ENCODE measurements at places on chromosomes 1 and 21.

DNA sequence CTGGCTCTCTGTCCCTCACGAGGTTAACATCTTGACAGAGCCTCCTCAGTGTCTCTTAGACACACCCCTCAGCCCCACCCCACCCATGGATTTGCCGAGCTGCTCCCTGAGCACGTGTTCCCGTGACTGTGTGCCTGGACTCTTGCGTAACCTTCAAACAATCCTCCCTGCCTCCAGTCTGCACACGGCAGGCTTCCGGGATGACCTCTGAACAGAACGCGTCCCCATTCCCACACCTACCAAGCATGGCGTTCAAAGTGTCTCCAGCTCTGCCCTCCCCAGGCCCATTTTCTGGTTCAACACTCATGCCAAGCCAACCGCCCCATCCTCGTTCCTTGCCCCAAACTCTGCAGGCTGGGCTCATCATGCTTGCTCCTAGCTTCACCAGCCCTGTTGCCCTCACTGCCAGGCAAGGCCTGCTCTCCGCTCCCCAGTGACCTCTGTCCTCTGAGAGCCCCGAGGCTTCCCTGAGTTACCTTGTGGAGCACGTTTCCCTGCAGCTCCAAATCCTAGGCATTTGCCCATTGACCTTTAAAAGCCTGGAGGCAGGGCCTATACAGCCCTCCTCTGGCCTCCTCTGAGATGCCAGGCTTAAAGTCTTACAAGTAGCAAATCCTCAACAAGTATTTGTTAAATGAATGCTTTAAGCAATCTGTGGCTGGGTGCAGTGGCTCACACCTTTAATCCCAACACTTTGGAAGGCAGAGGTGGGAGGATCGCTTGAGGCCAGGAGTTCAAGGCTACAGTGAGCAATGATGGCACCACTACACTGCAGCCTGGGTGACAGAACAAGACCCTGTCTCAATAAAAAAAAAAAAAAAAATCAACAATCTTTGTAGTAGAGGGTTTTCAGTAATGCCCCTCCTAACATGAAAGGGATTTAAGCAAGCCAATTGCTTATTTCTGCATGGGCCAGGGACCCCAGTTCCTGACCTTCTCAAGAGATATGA, 5.0 kb downstream of the AGT start:
- DNase-seq, result no peak

- no peak for DNase-seq
Measured at GRCh38 chr1:40620586-40621210, 44.8 kb downstream of the RIMS3 start.

- DNase-seq, result no peak
Measured at GRCh38 chr1:6512908-6513280, 21.4 kb upstream of the PLEKHG5 start.

DNA sequence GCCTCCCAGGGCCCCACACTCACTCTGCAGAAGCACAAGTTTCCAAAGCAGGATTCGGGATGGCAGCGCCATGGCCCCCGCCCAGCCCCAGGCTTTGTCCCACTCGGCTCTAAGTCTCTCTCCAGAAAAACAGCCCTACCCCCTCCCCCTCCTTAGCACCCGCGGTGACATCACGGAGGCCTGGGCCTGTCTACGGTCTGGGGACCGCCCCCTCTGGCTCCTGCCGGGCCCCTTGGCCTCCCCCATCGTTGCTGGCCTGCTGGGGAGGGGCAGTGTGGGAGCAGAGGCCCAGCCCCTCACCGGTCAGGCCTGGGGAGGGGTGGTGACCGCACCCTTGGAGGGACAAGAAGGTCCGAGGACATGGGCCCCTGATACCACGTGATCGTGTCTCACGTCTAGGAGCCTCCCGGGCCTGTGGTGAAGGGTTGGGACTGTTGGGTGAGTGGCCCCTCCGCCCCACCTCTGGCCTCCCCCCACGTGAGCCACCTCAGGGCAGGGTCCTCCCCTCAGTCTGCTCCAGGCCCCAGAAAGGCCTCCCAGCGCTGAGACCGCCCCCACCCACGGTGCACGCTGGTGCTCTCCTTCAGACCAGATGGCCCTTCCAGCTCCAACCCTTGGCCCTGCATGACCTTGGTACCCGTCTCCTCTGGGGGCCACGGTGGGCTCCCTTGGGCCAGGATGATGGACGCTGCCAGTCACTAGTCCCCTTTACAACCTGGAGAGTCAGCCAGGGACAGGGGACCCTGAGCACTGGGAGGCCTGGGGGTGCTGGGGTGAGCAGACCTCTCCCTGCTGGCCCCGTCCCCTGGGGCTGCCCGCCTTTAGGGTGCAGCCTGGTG, at the start of gene MXRA8:
Gene MXRA8, minus strand, starts transcription at position 123 of the 839 bp plus-strand sequence. Its CDS starts 51 bp downstream, at position 72.
- DNase-seq, result peak; percentile 94

DNA sequence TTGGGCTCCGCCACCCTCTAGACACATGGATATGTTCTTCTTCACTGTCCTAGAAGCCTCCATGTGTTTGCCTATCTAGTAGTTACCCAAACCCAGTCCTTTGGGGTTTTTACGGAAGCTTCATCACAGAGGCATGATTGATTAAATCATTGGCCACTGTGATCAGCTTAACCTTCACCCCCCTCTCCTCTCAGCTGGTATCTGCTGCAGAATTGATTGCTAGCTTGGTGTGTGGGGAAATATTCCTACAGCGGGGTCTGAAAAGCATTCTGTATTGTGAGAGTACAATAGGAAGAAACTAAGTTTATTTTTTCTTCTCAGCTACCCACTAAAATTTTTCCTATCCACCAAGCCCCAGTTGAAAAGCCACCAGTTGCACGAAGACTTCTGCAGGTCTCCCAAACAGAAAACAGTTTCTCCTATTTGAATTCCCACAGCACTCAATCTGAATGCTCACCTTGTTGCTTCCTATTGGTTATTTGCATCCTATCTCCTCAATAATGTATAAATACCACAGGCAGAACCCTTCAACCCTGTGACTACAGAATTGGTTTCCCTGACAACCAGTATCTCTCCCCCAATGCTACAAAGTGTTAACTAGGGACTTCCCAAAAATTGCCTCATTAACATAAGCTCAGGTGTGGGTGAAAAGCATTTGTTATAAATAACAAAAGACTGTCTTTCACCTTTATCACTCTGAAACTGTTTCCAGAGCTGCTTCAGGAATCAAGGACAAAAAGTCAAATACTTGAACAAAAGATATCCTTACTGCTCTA, 9.3 kb upstream of the VANGL1 start:
- no peak for DNase-seq

DNA sequence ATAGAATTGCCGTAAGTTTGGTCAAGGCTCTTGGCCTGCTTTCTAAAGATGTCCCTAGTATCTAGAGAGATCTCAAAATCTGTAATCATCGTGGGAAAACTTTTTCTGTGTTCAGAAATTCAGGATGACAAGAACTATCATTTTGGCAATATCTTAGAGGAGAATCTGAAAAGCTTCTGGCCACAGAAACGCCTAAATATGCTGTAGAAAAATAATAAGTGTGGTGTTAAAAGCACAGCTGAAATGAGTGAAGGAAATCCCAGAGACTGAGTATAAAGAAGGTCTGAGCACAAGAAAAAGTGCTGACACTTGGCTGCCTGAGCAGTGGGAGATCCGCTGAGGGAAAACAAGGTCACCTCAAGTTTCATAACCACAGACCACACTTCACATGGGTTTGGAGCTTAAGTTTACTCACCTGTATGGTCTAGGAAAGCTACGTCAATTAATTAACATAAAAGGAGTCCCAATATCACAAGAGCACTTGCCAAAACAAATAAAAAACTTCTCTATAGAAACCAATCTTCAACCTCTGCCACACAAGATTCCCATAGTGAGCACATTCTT, 235.2 kb upstream of the IRF2BP2 start:
- DNase-seq, result no peak
